Activated naive CD4-positive, alpha-beta T cell treated with anti-CD3 and anti-CD28 coated beads, Interleukin-2, amount 50 U/mL, for 72 hours (primary cell): ENCODE measurements at places on chromosomes 5 and 9. TPM values are rescaled to one million over a fixed set of nuclear protein-coding genes. Genes with fewer than 3 reads are reported as not detected.

The LHFPL2 gene
- 0.18 TPM for total RNA-seq

The CER1 gene
- total RNA-seq = not detected

The FAM169A gene
- total RNA-seq = 7.8 TPM

The ENHO gene
- 0.31 TPM for total RNA-seq

The C6 gene
- not detected for total RNA-seq

The MARCOL gene
- not detected for total RNA-seq

The SLC4A9 gene
- total RNA-seq = 0.41 TPM

The ABLIM3 gene
- total RNA-seq = 0.14 TPM

The DMRTA1 gene
- not detected for total RNA-seq

The EDIL3 gene
- total RNA-seq = not detected

The UBE2QL1 gene
- total RNA-seq = not detected

The ARL14EPL gene
- not detected for total RNA-seq

The ELOVL7 gene
- 0.27 TPM for total RNA-seq

The RAB14 gene
- total RNA-seq = 68.4 TPM

The NUTM2G gene
- total RNA-seq = not detected

The GABRP gene
- not detected for total RNA-seq

The SLC6A19 gene
- not detected for total RNA-seq

The C5orf52 gene
- not detected for total RNA-seq
